ENCODE measurements at places on chromosomes 4 and X.

GRCh38 chr4:145252190-145252589 is 71.8 kb upstream of the OTUD4 start:
- DNase-seq = no peak

DNA sequence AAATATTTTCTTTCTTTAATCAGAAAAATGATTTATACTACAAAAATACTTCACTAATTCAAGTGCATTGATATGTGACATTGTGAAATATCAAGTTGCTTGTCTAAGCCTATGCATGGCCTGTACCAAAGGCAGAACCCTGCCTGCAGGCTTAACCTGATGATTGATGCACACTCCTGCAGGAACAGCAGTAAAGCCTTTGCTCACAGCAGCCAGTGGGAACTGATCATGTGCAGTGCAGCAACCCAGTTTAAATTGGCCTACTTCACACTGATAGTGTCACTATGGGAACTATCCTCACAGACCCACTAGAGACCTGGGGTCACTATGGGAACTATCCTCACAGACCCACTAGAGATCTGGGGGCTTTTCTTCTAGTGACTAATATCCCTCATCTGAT is 603.8 kb downstream of the RAPGEF2 start:
- no peak for DNase-seq

DNA sequence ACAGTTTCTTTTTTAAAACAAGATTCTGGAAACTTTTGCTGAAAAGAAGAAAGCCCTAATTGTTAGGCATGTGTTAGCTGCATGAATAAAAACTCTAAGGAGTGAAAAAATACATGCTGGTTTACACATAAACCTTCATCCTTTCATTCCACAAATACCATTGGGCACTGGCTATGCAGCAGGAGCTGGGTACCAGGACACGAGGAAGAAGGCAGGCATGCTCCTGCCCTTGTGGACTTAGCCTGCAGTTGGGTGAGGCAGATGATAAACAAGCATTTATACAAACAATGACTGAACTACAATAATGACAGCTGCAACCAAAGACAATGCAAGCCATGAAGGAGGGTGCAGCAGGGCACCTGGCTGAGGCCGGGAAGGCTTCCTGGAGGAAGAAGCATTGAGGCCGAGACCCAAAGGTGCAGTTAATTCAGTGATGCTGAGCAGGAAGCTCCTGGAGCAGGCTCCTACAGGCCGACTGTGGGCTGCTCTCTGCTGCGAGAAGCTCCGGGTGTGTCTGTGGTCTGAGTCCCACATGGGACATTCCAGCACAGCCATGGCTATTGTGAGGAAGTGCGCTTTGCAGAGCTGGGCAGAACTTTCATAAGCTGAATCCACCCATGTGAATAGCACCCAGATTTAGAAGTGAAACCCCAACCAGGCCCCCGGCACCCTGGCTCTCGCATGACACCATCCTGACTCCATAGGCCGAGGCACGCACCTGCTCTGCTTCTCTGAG is 44.0 kb upstream of the MXD4 start:
- no peak for DNase-seq

GRCh38 chr4:73743795-73744194 is 3.4 kb downstream of the CXCL8 start:
- DNase-seq = no peak

DNA sequence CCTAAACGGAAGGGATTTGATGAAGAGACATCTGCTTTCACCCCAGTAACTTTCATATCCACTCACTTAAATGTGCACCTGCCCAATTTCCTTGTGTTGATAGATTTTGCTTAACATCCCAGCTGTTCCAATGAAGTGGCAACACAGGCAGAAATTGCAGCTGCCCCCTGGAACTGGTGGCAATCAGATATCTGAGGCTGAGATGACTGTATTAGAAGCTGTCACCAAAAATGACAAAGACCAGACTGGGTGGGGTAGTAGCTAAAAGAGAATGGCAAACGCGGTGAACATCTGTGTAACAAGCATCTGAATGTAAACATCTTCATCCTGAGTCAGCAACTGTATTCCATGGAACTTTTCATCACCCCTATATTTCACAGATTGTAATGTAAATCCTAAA is 17.1 kb downstream of the GABRA2 start:
- no peak for DNase-seq

DNA sequence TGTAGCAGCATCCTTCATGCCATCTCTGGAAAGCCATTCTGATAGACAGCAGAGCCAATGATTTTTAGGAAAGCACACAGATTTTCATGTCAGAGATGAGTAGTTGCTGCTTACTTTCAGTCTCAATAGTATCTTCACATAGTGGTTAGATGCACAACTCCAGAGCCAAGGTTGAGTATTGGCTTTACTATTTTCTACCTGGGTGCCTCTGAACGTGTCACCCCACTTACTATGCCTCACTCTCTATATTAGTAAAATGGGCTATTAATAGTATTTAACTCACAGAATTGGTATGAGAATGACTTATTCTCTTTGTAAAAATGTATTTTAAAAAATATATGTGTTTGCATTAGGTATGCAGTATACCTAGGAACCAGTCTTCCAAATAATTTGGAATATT is 108.8 kb upstream of the STIM2 start:
- no peak for DNase-seq

DNA sequence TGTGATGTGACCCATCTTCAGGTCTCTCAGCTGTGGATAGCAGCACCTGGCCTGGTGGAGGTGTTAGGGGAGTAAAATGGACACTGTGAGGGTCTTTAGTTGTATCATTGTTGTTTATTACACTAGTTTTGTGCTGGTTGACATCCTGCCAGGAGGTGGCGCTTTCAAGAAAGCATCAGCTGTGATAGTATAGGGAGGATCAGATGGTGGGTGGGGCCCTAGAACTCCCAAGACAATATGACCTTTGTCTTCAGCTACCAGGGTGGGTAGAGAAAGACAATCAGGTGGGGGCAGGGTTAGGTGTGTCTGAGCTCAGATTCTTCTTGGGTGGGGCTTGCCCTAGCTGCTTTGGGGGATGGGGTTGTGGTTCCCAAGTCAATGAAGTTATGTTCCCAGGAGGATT is 162.8 kb downstream of the PPP1R2C start:
- no peak for DNase-seq

DNA sequence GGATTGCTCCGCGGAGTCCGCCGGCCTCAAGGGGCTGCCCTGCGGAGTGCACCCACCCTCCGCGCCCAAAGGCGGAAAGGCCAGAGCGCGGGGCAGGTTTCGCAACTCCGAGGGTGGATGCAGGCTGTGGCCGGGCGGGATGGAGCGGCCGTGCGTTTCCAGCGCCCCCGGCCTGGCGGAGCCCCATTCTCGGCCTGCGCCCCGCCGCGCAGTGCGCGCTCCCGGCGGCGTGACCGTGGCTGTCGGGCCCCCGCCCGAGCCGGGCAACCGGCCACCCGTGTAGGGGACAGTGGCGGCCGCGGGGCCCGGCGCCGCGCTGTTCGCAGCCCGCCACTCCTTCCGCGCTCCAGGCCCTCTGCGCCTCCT is 331 bp downstream of the SETD7 start:
- DNase-seq = no peak

- no peak for DNase-seq
These were observed 30.9 kb downstream of the RWDD4 start for GRCh38 chr4:183627979-183628588.

All from stimulated activated CD4-positive, alpha-beta T cell treated with anti-CD3 and anti-CD28 coated beads, Interleukin-1b, Interleukin-23, amount 100 ng/mL, for 1 hour (primary cell).